Left cardiac atrium (tissue), 4 donors: ENCODE measurements at places on chromosomes 3 and 15. TPM values are rescaled to one million over a fixed set of nuclear protein-coding genes. Genes with fewer than 3 reads are reported as not detected.
A peak's percentile ranks its signal among the peaks of the same experiment; 100 is the strongest.

DNA sequence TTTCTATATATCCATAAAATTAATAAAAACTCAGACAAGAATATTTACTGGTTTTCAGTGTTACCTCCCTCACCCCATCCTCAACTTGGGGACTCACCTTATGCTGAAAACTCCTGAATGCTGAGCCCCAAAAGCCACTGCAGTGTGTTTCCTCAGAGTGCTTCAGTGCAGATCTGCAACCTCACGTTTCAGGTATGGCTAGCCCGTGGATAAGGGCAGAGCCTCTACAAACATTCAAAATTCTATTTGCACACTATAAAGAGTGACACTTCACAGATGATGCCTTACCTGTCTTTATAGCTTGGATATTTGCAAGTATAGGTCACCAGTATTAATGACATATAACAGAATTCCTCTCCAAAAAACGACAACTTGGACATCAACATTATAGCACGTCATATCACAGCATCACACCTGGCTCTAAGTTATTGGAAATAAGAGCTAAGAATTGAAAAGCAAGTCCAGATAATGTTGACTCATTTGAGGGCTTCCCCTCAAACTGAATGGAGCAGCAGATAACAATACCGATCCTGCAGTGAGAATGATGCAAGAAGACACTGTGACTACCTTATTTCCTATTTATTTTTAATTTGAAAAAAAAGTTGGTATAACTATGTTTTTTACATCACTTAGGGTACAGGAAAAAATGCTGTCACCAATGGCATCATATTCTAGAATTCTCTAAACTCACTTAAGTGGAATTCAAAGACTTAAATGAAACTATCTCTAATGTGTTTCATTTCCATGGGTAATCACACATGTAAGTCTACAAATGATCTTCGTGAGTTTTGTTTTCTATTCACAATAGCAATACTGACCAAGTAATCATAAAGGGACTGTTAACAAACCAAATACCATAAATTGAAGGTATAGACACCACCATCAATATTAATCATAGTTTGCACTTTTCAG, 40.7 kb upstream of the RSL24D1 start:
- DNase-seq = no peak

GRCh38 chr3:127015282-127016042, 32.5 kb downstream of the PLXNA1 start:
- DNase-seq = no peak

- peak; percentile 41 for DNase-seq
Observed at GRCh38 chr3:37492977-37493471, 318.6 kb upstream of the LRRFIP2 start.

GRCh38 chr15:85504749-85505676, 124.6 kb downstream of the AKAP13 start:
- DNase-seq = peak; percentile 42

- DNase-seq = no peak
Observed at GRCh38 chr15:43067717-43068461, 37.9 kb downstream of the UBR1 start.

- no peak for DNase-seq
Observed at GRCh38 chr3:13497386-13497785, 17.3 kb downstream of the HDAC11 start.

DNA sequence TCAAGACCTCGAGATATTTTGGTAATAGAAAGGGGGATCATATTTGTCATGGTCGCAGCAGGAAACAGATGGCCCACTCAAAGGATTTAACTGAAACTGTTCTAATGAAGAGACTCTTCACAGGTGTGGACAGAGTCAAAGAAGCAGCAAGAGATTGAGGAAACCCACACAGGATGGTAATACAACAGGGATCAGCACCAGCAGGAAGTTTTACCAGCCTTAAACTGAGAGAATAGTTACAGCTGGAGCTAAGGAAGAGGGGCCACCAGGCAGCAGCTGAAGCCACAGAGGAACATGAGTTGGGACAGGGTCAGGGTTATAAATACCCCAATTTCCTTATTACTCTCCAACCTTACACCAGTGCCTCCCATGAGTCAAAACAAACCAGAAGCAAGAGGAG, 131.8 kb upstream of the UBE2E2 start:
- DNase-seq = no peak

DNA sequence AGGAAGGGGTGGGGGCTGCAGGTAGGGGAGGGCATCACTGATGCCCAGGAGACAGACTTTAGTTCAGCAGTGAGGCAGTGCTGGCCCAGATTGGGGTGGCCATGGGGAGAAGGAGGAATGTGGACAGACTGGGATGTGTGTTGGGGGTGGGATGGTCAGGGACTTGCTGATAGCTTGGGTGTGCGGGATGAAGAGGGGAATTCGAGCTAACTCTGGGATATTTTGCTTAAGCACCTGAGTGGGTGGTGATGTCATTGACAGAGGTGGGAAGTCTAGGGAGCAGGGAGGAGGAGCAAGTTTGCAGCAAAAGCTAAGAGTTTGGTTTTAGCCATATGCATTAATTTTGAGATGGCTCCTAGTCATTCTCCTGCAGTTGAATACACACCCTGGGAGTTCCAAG, 207.5 kb downstream of the RPLP1 start:
- DNase-seq = no peak

CHL1 gene
- total RNA-seq = 67.9 TPM

LRTM1 gene
- not detected for total RNA-seq

KIF7 gene
- total RNA-seq = 2.4 TPM
